ENCODE measurements at places on chromosomes 5 and 9.

GRCh38 chr5:57324861-57325260 lies 151.0 kb downstream of the GPBP1 start:
- DNase-seq = no peak

- DNase-seq = no peak
These were observed 37.5 kb upstream of the TIFAB start for GRCh38 chr5:135489466-135490244.

DNA sequence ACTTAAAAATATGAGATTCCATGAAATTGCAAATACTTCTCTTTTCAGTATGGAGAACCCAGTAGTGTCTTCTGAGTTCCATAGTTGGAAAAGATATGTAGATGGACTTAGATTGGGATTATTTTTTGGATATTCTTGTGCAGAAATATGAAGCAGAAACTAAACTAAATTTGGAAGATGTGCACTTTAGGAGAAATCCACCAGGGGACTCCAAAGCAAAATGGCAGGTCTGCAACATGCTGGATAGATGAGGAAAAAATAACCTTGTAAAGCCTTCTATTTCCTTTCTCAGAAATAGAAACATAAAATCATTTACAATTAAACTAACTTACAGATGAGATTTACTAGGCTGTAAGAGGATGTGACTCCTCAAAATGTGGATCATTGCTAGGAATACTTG lies 49.2 kb upstream of the MINAR2 start:
- DNase-seq = no peak

GRCh38 chr9:28624771-28625170 lies 1051.5 kb upstream of the C9orf72 start:
- no peak for DNase-seq

GRCh38 chr9:109098171-109098959 lies 21.4 kb downstream of the TMEM245 start:
- DNase-seq = no peak

DNA sequence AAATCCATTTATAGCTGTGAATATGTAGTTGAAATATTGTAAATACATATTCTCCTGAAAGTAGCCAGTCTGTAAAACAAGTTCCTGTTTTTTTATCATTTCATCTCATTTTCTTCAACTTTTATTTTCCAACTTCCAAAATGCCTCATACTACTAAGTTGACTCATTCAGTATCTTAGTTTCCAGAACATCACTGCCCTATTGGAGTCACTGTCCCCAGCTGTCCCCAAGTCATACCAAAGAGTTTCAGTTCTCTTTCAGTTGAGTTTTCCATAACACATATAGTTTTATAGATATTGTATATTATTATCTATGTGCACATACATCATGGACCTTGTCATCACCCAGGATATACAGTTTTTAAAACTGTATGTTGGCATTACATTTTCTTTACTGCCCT lies 261.7 kb downstream of the CDH12 start:
- DNase-seq = no peak

DNA sequence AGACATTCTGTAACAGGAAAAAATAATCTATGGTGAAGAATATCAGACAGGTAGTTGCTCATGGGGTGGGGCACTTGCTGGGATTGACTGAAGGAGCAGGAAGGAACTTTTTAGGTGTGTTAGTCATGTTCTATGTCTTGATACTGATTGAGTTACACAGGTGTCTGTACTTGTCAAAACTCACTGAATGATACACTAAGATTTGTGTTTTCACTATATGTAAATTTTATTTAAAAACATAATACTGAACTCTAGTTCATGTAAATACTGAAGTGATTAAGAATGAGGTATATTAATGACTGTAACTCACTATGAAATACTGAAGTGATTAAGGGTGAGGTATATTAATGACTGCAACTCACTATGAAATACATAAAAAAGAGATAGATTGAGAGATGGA lies 28.5 kb downstream of the IL6ST start:
- DNase-seq = no peak

- DNase-seq = peak; percentile 67
These were observed 21.7 kb upstream of the FAT2 start for GRCh38 chr5:151612689-151613427.

DNA sequence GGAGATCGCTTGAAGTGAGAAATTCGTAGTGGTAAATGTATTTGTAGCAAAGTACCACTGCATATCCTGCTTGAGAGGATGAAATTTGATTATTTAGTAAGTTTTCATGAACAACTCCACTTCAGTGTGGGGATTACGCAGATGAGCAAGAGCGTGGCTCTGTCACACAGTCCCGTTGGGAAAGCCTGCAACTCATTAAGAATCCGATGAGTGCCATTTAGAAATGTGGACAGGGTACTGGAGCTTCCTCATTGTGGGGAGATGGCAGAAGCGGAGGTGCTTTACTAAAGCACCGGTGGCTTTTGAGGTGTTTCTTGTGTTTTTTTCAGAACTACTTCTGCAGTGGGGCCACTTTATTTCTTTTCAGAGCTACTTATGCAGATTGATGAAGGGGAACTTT lies 1.4 kb downstream of the TJP2 start:
- no peak for DNase-seq

DNA sequence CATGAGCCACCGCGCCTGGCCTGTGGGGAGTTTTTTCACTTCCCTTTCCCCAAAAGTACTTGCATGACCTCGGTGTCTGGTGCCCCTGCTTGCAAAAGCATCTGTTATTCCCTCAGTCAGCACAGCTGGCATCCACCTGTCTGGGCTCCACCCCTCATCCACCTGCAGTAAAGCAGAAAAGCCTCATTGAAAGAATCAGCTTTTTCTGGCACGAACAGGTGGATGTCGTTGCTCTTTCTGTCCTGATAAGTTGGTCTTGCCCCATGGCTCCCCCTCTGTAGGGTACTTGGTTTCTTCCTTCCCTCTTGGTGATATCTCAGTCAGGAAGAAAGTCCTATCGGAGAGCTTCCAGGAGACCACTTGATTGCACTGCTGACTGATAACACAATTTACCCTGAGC lies 37.4 kb downstream of the WWC1 start:
- DNase-seq = no peak

- DNase-seq = no peak
These were observed 255.5 kb downstream of the PAPPA start for GRCh38 chr9:116409129-116409528.

- DNase-seq = no peak
These were observed 28.3 kb downstream of the IARS1 start for GRCh38 chr9:92265154-92265553.

DNA sequence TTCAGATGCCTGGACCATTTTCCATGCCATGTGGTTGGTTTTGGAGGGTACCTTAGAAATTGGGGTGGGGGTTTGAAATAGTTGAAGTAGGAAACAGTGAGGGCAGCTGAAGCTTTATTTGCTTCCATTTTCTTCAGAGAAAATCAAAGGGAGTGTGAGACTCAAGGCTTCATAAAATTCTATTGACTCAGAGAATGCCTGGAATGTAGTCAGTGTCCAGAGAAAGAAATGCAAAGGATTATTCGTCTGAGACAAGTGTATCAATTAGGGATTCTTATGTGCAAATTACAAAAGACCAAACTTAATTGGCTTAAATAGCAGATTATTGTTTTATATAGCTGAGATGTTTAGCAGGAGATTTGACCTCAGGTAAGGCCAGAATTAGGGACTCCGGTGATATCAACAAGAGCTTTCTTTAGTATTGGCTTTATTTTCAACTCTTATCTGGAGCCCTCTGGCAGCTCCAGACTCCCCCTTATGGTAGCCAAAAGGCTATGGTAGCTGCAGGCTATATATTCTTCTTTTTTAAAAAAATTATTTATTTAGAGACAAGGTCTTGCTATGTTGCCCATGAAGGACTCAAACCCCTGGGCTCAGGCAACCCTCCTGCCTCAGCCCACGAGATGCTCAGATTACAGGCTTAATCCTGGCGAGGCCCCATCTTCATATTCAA lies 38.9 kb downstream of the PTTG1 start:
- DNase-seq = no peak

Data from stimulated activated CD4-positive, alpha-beta T cell treated with anti-CD3 and anti-CD28 coated beads, Interleukin-4, amount 100 ng/mL, for 24 hours (primary cell).